Ovary (tissue), 10 donors: ENCODE measurements at places on chromosomes 13 and 19. TPM values are rescaled to one million over a fixed set of nuclear protein-coding genes. Genes with fewer than 3 reads are reported as not detected.
A peak's percentile ranks its signal among the peaks of the same experiment; 100 is the strongest.

- H3K4me1 ChIP-seq = no peaks in the 10 kb centered on the region
- H3K36me3 ChIP-seq = no peaks in the 10 kb centered on the region
- H3K27ac ChIP-seq = no peak overlapping the region
- no peak overlapping the region for H3K4me3 ChIP-seq
- no peaks in the 10 kb centered on the region for H3K27me3 ChIP-seq
These were observed 187.6 kb upstream of the RNF113B start for GRCh38 chr13:98364647-98365046.

- no peaks in the 10 kb centered on the region for H3K36me3 ChIP-seq
- H3K4me1 ChIP-seq = no peaks in the 10 kb centered on the region
- H3K4me3 ChIP-seq = no peak overlapping the region
- no peaks in the 10 kb centered on the region for H3K27me3 ChIP-seq
- DNase-seq = no peak
These were observed 34.9 kb upstream of the MLNR start for GRCh38 chr13:49185264-49185663.

DNA sequence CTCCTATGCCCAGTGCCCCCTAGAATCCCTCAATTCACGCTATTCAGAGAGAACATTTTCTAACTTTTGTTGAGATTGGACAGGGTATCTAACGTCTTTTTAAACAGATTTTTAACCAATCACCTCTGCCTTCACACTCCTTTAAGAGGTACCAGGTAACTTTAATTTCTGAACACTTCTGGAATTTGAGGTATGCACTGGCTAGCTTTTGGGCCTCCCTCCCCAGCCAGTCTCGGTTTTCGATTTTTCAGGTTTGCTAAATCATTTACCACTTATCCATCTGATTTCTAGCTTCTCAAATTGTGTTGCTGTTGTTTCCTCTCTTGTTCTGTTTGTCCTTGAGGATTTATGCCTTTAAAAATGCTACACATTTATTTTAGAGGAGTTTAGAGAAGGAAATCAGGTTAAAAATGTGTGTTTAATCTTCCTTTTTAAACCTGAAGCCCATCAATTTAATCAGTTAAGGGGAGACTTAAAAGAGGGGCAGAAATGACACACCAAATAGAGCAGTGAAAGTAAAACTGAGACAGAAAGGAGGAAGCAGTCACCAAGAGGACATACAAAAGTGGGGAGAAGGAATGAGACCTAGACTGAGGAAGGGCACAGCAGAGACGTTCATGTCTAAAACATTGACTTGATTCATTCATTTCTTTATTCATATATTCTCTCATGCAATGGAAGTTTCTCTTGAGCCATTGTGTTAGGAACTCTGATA is 139.6 kb upstream of the HTR2A start:
- no peak for DNase-seq
- H3K27ac ChIP-seq = no peak overlapping the region
- no peaks in the 10 kb centered on the region for H3K36me3 ChIP-seq
- no peak overlapping the region for H3K4me3 ChIP-seq
- H3K27me3 ChIP-seq = no peaks in the 10 kb centered on the region

The SGCG gene
- 2.6 TPM for polyA plus RNA-seq

- H3K27ac ChIP-seq = no peak overlapping the region
- DNase-seq = no peak
- H3K4me3 ChIP-seq = no peak overlapping the region
- no peaks in the 10 kb centered on the region for H3K4me1 ChIP-seq
- H3K27me3 ChIP-seq = no peaks in the 10 kb centered on the region
These were observed 34.6 kb downstream of the PAN3 start for GRCh38 chr13:28172947-28173346.

The FFAR1 gene
- polyA plus RNA-seq = 0.32 TPM

The HMGB1 gene
- polyA plus RNA-seq = 278 TPM

The PROZ gene
- not detected for polyA plus RNA-seq

DNA sequence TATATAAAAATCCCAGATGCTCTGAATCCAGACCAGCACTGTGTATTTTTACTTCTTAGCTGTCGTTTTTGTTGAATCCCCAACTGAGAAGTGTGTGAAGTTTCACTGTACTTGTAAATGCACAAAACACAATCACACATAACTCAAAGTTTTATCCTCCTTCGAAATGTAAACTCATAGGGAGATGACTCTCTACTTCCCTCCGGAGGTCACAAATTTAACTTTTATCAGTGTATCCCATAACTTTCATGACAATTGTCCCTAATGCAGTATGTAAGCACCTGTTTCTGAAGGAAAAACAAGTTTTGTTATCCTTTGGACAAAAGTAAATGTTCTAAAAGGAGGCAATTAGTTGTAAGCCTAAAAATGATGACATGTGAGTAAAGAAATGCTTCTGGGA is 665.0 kb upstream of the SLITRK6 start:
- no peaks in the 10 kb centered on the region for H3K4me1 ChIP-seq
- no peak overlapping the region for H3K27ac ChIP-seq
- H3K36me3 ChIP-seq = no peaks in the 10 kb centered on the region
- no peak for DNase-seq

- no peak overlapping the region for H3K27ac ChIP-seq
- no peaks in the 10 kb centered on the region for H3K27me3 ChIP-seq
- DNase-seq = no peak
- H3K4me1 ChIP-seq = peaks cover 9% of the 10 kb centered on the region
- no peaks in the 10 kb centered on the region for H3K36me3 ChIP-seq
These were observed 16.2 kb upstream of the NFIC start for GRCh38 chr19:3350014-3350663.

- H3K36me3 ChIP-seq = no peaks in the 10 kb centered on the region
- no peaks in the 10 kb centered on the region for H3K27me3 ChIP-seq
- no peaks in the 10 kb centered on the region for H3K4me1 ChIP-seq
- peak within 1 kb of the TSS; percentile 70 for H3K4me3 ChIP-seq
- peak; percentile 98 for DNase-seq
- H3K27ac ChIP-seq = peak within 1 kb of the TSS; percentile 89
These were observed at the start of gene DNAJC3 for GRCh38 chr13:95676762-95677563. Gene DNAJC3, plus strand, starts transcription at chr13:95677139. Its CDS starts 117 bp downstream, at chr13:95677256.

- no peak for DNase-seq
- H3K4me1 ChIP-seq = peaks cover 2% of the 10 kb centered on the region
- H3K27ac ChIP-seq = no peak overlapping the region
- no peaks in the 10 kb centered on the region for H3K36me3 ChIP-seq
- H3K4me3 ChIP-seq = no peak overlapping the region
These were observed 2.1 kb upstream of the VWA8 start for GRCh38 chr13:41962994-41963393.

DNA sequence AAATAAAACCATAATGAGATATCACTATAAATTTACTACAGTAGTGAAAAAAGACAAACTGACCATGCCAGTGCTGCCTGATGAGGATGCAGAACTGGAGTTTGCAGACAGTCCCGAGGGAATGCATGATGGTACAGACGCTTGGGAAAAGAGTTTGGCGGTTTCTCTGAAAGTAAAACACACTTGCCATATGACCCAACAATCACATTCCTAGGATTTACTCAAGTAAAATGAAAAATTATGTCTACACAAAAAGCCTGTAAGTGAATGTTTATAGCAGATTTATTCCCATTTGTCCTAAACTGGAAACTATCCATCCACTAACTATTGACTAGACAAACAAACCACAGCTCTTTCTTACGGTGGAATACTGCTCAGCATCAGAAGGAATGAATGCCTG is 271.0 kb downstream of the DNAJC15 start:
- no peak overlapping the region for H3K27ac ChIP-seq
- H3K4me1 ChIP-seq = no peaks in the 10 kb centered on the region
- no peaks in the 10 kb centered on the region for H3K27me3 ChIP-seq
- no peak for DNase-seq
- H3K36me3 ChIP-seq = no peaks in the 10 kb centered on the region

The GJB2 gene
- polyA plus RNA-seq = 0.72 TPM

- peak; percentile 25 for DNase-seq
- H3K27me3 ChIP-seq = no peaks in the 10 kb centered on the region
- H3K27ac ChIP-seq = no peak overlapping the region
- no peaks in the 10 kb centered on the region for H3K36me3 ChIP-seq
These were observed 5.5 kb upstream of the ADAMTS10 start for GRCh38 chr19:8615813-8616596.

The KLF2 gene
- 48.3 TPM for polyA plus RNA-seq

The FCHO1 gene
- polyA plus RNA-seq = 0.95 TPM

The DNAJC15 gene
- 2.2 TPM for polyA plus RNA-seq

DNA sequence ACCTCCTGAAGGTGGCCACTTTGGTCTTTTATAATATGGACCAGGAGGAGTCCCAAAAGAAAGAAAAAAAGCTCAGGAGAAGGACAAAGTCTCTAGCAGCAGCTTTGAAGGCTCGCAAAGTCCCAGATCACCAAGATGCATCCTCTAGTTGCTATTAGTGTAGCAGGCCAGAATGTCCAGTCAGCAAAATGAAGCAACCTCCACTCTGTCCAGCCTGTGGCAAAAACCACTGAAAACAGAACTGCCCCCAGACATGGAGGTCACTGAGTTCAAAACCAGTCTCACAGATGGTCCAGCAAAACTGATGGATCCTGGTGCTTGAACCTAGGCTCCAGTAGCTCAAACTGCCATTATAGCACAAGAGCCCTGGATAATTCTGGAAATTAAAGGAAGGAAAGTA is 10.4 kb downstream of the LILRB4 start:
- H3K27me3 ChIP-seq = no peaks in the 10 kb centered on the region
- H3K27ac ChIP-seq = no peak overlapping the region
- H3K4me3 ChIP-seq = no peak overlapping the region
- no peaks in the 10 kb centered on the region for H3K36me3 ChIP-seq
- no peaks in the 10 kb centered on the region for H3K4me1 ChIP-seq
- no peak for DNase-seq
